Stimulated activated CD4-positive, alpha-beta T cell treated with anti-CD3 and anti-CD28 coated beads, TNF-alpha, amount 100 ng/mL, for 1 hour (primary cell): ENCODE measurements at places on chromosomes 7 and 10.

DNA sequence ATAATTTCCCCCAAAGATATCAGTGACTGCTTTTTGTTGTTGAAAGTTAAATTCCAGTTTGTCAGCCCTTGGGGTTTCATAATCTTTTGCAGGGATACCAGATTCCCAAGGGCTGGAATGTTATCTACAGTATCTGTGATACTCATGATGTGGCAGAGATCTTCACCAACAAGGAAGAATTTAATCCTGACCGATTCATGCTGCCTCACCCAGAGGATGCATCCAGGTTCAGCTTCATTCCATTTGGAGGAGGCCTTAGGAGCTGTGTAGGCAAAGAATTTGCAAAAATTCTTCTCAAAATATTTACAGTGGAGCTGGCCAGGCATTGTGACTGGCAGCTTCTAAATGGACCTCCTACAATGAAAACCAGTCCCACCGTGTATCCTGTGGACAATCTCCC, 3.2 kb downstream of the CYP26A1 start:
- no peak for DNase-seq

DNA sequence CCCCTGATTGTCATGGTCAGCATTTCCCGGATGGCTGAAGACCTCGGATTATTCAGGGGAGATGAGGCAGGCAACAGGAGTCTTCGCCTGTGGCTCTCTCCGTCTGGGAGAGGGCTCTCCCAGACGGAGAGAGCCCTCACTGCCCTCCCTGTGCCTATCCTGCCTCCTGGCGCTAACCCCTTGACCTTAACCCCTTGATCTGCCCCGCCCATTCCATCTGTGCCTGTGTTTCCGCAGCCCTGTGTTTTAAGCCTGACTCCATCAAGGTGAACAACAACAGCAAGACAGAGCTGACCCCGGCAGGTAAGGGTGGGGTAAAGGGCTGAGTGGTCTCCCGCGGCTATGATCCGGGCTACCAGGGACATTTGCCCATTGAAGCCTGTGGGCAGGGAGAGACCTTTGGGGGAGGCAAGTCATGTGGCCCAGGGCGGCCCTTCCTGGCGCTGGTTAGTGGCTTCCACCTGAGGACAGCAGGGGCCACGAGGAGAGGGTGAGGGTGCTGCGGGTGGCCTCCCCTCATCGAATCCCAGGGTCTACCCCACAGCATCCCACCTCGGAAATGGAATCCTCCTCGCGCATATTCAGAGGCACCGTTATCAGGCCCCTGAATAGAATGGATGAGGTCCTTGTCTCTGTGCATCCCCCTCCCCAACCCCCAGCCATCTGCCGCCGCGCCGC, 4.2 kb upstream of the MUC12 start:
- no peak for DNase-seq

- DNase-seq: no peak
Observed at GRCh38 chr10:84308021-84308420, 20.4 kb upstream of the CCSER2 start.

GRCh38 chr7:78254726-78255055, 456.1 kb downstream of the PHTF2 start:
- DNase-seq: no peak

GRCh38 chr7:137895301-137896221, 48.8 kb upstream of the DGKI start:
- DNase-seq: no peak

DNA sequence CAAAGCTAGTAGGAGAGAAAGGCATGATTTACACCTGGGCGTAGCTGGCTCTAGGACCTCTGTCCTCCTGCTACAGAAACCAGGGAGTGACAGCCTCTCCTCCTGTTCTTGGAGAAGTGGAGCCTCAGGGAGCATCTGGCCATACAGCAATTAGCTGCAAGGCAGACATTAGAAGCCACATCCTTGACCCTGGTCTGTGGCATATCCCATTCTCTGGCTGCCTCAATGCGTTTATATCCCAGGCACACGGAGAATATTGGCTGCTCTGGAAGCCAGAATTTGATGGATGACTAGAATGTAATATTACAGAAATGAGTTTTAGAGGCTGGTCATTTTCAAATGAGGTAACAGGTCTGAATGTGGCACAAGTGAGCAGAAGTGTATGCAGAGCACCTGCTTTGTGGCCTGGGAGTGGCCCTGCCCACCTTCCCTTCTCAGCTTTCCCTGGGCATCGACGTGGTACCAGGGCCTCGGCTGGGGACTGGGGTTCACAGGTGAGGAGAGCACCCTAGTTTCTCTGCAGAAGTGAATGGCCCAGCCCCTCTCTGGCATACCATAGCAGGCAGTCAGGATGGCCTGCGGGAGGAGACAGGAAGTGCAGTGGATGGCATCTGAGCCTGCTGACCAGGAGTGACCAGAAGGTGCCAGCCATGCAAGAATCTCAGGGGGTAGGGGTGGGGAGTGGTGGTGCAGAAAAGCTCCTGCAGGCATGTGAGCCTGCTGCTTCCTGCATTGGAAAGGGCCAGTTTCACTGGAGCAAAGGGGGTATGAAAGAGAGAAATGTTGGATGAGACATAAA, 367.2 kb upstream of the ZNF32 start:
- DNase-seq: no peak

GRCh38 chr7:1140476-1141104, 19.4 kb downstream of the ZFAND2A start:
- DNase-seq: no peak

DNA sequence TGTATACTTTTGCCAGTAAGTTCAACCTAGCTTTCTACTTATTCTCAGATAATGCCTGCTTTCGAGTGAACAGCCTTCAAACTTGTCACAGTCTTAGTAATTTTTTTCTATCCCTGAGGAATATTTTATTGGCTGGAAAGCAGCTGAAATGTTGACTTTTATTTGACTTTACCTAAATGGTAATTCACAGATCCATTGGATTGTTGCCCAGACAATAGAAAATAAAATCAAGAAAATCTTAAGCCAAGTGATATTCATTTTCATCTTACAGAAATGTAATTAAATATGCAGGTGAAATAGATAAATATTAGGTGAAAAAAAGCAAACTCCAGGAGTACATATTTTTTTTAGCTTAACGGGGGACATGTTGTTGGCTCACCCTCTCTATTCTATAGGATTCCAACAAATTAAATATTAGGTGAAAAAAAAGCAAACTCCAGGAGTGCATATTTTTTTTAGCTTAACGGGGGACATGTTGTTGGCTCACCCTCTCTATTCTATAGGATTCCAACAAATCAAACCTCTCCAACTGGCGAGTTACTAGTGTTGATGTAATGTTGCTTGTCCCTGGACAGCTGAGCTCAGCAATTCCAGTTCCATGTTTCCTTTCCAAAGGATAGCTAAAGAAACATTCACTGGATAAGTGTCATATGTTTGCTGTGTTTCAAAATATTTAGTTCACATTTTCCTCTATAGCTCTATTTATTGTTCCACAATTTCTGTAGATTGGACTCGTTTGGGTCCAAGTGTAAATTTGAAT, 4.2 kb downstream of the TMEM26 start:
- no peak for DNase-seq
